Activated CD4-positive, alpha-beta T cell treated with anti-CD3 and anti-CD28 coated beads, Interleukin-2, amount 10 ng/mL, durations not matched to agents 7 days and 5 days (primary cell): ENCODE measurements at places on chromosomes 7 and 10. TPM values are rescaled to one million over a fixed set of nuclear protein-coding genes. Genes with fewer than 3 reads are reported as not detected.

The GLI3 gene
- total RNA-seq, result 0.12 TPM

The MACC1 gene
- total RNA-seq, result 0.06 TPM

The WEE2 gene
- total RNA-seq, result not detected

The BEND7 gene
- not detected for total RNA-seq

The SLC12A9 gene
- total RNA-seq, result 49.1 TPM

The HOXA6 gene
- not detected for total RNA-seq

The FGFBP3 gene
- total RNA-seq, result 1.5 TPM

The COBL gene
- total RNA-seq, result not detected

The ZNF804B gene
- total RNA-seq, result not detected

The ACSL5 gene
- total RNA-seq, result 57.8 TPM

The CEP55 gene
- total RNA-seq, result 77.5 TPM

The FAM25G gene
- total RNA-seq, result not detected

The SEMA3A gene
- 1.4 TPM for total RNA-seq

The EPO gene
- total RNA-seq, result not detected

The BHLHA15 gene
- total RNA-seq, result not detected

The POLR2J2 gene
- 37.4 TPM for total RNA-seq

The NEUROD6 gene
- total RNA-seq, result not detected

The CHRM2 gene
- not detected for total RNA-seq

The LBX1 gene
- not detected for total RNA-seq

The VWDE gene
- 3.2 TPM for total RNA-seq

The TRIM4 gene
- total RNA-seq, result 33.3 TPM

The TAC1 gene
- not detected for total RNA-seq

The MMP21 gene
- total RNA-seq, result not detected

The PURB gene
- total RNA-seq, result 22.9 TPM

The CYP2C9 gene
- total RNA-seq, result not detected

The CXCL12 gene
- total RNA-seq, result not detected

The CALCR gene
- not detected for total RNA-seq

The SPAM1 gene
- total RNA-seq, result not detected

The ACTL6B gene
- not detected for total RNA-seq

The PTPRN2 gene
- total RNA-seq, result 2.6 TPM
